ENCODE measurements at places on chromosomes 16 and 17.
A peak's percentile ranks its signal among the peaks of the same experiment; 100 is the strongest.

DNA sequence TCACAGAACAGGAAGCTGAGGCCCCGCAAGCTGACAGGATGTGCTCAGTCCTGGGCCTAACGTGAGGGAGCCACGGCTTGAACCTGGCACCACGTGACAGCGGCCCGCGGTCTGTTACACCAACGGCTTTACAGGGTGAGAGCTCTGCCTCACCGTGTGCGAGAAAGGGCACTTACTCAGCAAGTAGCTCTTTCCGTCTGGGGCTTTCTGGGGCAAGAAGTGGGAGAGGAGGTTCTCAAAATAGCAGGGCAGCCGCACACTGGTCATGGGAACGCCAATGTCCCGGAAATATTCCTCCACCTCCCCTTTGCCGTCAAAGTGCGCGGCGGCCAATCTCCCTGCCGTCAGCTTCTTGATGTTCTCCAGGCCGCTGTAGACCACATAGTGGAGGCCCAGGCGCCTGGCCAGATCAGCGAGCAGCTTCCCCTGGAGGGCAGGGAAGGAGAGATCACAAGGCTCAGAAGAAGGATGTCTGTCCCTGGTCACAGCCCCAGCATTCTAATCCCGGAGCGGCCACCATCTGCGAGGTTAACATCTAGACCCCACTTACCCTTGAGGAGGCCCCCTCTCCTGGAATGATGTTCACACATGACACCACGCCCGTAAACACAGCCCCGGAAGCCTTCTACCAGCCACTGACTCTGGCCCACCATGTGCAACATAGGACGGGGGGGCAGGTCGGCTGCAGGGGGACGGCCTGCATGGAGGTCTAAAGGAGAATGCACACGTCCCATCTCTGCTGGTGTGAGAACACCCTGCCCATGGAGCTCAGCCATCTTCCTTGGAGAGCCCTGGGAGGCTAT lies 8.2 kb downstream of the NMRAL1 start:
- DNase-seq, result no peak

DNA sequence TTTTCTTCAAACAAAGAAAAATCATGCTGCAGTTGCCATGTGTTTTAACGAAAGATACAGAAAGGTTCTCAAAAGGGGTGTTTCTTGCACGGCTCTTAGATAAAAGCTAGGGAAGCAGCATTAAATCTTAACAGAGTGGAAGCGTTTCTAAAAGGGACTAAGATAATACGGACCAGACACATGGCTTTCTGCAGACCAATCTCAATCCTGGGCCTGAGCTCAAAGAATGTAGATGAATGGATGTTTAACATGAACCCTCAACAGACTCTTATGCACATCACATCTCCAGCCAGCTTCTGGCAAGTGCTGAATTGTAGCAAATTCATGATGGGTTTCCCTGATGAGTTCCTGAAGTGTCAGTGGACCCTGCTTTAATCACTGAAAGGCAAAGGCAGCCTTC lies 80.2 kb upstream of the COX10 start:
- DNase-seq, result no peak

DNA sequence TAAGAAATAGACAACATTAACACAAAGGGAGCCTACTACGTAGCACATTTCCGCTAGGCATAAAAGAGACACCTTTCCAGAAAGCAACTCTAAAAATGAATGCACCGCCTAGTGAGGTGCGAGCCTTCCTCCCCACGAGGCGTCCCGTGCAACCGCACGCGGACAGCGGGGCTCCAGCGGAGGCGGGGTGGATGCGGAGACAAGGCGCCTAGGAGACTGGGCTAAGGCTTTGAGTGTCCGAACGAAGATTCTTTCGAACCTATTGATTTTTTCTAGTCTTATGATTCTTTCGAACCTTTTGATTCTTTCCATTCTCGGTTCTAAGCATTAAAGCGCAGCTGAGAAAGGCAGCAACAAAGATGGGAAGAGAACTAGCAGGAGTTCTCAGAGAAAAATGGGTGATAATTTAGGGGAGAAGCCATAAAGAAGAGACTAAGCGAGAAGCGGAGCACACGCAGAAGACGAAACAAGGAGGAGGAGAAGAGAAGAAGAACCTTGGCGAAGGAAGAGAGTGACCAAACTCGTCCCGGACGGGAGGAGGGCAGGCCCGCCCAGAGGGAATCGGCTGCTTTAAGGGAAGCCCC lies 394 bp upstream of the CPD start:
- peak; percentile 11 for DNase-seq

GRCh38 chr17:62725791-62726249 lies 82.3 kb downstream of the MARCHF10 start:
- DNase-seq, result peak; percentile 64

DNA sequence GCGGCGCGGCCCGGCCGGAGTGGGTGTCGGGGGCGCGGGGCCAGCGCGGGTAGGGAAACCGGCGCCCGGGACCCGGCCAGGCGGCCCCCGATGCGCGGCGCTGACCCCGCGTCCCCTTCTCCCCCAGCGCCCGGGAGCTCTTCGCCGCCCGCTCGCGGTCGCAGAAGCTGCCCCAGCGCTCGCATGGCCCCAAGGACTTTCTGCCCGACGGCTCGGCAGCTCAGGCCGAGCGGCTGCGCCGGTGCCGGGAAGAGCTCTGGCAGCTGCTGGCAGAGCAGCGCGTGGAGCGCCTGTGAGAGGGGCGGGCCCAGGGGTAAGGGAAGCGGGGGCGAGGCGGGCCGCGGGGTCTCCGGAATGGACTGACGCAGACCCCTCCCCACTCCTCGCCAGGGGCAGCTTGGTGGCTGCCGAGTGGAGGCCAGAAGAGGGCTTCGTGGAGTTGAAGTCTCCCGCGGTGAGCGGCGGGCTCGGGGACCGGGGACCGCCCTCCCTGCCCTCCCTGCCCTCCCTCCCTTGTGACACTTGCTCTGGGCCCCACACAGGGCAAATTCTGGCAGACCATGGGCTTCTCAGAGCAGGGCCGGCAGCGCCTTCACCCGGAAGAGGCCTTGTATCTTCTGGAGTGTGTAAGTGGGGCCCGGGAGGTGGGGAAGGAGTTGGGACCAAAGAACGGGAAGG lies 430 bp downstream of the TSEN54 start:
- DNase-seq, result no peak

GRCh38 chr16:17386229-17386628 lies 84.5 kb downstream of the XYLT1 start:
- DNase-seq, result no peak

GRCh38 chr16:54938212-54939028 lies 7.8 kb downstream of the IRX5 start:
- no peak for DNase-seq

- no peak for DNase-seq
These were observed 48.8 kb downstream of the HSD17B2 start for GRCh38 chr16:82083710-82084353.

GRCh38 chr17:8922451-8922850 lies 43.1 kb downstream of the PIK3R5 start:
- peak; percentile 75 for DNase-seq

GRCh38 chr16:25018972-25019617 lies 3.9 kb upstream of the ARHGAP17 start:
- DNase-seq, result no peak

DNA sequence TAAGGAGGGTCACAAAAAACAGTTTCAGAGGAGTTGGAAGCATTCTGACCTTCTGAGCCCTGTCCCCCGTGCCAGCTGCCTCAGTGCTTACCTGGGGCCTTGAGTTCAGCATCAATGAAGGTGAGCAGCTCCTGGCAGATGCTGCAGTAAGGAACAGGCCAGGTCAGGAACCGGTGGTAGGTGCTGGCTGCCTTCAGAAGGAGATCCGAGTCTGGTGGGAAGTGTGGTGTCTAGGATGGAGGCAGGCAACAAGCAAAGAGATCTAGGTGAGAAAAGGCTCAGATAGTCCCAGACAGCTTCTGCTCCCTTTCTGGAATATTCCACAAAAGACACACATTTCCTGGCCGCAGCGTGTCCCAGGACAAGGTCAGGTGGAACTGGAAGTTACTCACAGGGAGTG lies 37.2 kb upstream of the PIK3R6 start:
- DNase-seq, result no peak

- no peak for DNase-seq
These were observed 11.6 kb downstream of the ADAM11 start for GRCh38 chr17:44770166-44770925.

DNA sequence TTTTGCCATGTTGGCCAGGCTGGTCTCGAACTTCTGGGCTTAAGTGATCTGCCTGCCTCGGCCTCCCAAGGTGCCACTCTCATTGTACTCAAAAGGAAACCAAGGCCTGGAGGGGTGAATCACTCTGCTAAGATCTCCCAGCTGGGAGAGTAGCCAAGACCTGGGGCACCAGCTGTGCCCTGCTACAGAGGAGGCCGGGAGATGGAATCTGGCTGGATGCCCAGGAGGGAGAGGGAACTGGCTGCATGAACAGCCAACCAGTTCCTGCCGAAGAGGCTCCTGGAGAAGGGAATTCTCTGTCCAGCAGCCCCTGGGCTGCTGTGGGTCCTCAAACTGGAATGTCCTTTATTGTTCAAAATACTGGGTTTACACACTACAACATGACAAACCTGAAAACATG lies 238.7 kb upstream of the CIBAR2 start:
- DNase-seq, result peak; percentile 96

DNA sequence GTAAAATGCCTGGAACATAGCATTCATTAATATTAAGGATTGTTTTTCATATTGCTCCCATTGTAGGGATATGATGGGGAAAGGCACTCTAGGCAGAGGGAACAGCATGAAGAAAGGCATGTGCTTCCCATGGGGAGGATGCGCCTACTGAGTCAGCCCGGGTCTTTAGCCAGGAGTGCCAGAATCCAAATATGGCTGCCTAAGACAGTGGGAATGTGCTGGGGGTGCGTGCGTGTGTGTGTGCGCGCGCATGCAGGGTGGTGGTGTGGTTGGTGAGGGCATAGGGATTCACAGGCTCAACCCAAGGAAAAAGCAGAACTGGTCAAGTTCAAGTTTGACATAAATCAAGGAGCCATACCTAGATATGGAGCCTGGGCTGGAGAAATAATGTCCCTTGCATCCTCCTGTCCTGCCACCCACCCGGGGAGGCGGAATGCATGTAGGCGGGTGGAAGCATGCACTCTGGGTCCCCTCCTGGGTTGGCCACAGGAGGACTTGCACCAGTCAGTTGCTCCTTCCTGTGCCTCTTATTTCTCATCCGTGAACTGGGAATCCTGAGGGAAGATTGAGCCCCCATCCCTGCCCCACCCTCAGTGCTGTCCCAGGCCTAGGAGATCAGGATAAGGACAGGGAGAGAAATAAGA lies 18.6 kb upstream of the NDRG4 start:
- DNase-seq, result no peak

DNA sequence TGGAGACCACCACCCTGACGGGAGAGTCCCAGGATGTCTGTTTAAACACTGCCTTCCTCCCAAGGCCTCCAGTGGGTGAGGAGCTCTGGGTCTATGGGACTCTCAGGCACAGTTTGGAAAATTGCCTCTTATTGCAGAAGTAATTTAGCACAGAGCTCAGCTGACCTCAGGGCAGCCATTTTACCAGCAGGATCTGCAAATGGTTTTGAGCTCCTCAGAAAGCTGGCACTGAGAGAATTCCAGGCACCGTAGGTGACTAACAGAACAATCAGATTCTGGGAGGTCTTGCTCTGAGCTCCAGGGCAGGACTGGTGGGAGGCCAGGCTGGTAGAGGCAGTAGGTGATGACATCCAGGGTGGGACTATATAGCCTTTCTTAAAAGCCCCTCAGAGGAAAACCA lies 17.3 kb upstream of the C16orf74 start:
- no peak for DNase-seq

- DNase-seq, result peak; percentile 50
These were observed 475.9 kb downstream of the HS3ST3B1 start for GRCh38 chr17:14776791-14777190.

DNA sequence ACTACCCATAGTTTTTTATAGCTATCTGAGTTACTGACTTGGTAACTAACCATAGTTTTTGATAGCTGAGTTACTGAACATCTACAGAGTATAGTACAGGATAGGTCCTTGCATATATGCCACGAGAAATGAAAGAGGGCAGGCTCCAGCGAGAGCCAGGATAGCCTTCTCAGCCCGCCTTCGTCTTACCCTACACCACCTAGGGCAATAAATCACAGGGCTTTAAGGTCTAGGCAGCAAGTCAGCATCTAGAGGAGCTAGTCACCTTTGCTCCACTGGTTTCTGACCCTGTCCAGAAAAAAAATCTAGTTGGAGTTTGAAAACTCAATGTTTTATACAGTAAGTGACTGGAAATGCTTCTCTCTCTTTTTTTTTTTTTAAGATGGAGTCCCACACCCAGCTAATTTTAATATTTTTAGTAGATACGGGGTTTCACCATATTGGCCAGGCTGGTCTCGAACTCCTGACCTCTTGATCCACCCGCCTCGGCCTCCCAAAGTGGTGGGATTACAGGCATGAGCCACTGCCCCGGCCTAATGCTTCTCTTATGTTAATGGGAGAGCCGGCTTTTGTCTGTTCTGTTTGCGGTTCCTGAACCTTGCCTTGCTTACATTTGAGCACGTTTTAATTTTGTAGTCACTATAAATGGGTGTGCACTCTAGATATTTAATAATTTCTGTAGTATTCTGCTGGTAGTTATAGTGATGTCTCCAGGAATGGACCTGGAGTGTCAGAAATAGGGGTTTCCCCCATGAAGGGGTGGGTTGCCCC lies 2.8 kb downstream of the BFAR start:
- no peak for DNase-seq

DNA sequence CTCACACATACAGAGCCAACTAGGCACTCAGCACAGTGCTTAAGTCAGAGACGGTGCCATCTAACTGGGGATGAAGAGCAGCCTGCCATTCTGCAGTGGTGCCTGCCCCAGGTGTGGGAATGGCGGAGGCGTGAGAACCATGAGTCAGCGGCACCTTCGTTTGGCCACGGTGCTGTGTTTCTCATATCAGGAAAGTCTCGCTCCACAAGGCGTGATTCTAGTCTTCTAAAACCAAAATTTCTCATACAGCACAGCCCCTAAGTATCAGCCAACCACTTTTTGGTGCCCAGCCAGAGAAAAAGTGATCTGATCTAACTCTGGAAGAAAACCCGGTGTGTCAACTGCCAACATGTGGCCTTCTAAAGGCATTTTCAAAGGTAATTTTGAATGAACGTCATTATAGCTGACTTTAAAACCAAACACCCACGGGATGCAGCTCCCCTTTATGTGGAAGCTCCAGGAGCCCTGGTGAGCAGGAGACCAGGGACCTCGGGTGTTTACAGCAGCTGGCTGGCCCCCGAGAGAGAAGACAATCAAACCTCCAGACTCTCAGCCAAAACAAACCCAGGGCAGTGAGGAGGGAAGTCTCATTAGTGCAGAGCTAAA lies 54.6 kb downstream of the ABCC12 start:
- no peak for DNase-seq
